ENCODE measurements at places on chromosomes 16 and 17.

- no peak for DNase-seq
Measured at GRCh38 chr17:61324950-61325349, 74.7 kb upstream of the TBX2 start.

GRCh38 chr17:9255833-9256232 lies 234.5 kb downstream of the NTN1 start:
- DNase-seq: no peak

GRCh38 chr17:13947499-13947898 lies 121.8 kb upstream of the COX10 start:
- DNase-seq: no peak

DNA sequence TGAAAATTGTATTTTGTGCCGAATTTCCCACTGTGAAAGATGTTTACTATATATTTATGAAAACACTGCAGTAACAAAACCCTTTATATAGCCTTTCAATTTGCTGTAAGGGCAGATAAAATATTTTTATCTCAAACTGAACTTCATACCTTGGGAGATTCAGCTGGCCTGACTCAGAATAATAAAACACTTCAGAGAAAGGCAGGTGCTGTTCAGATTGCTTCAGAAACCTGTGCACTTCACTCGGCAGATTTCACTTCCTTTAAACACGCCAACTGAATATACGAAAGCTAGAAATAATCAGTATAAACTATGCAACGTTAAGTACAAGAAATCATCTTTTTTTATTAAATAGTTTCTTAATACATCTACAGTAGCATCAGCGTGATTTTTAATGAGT lies 839.1 kb upstream of the RBFOX1 start:
- DNase-seq: no peak

- no peak for DNase-seq
Measured at GRCh38 chr17:19332371-19333131, 30.0 kb downstream of the B9D1 start.

GRCh38 chr17:21125862-21126261 lies 902 bp upstream of the DHRS7B start:
- no peak for DNase-seq

- DNase-seq: no peak
Measured at GRCh38 chr16:47475786-47476185, 14.7 kb downstream of the PHKB start.

- no peak for DNase-seq
Measured at GRCh38 chr17:4978726-4979125, 8.7 kb downstream of the CAMTA2 start.

- no peak for DNase-seq
Measured at GRCh38 chr17:3879186-3879585, 13.7 kb downstream of the CAMKK1 start.

DNA sequence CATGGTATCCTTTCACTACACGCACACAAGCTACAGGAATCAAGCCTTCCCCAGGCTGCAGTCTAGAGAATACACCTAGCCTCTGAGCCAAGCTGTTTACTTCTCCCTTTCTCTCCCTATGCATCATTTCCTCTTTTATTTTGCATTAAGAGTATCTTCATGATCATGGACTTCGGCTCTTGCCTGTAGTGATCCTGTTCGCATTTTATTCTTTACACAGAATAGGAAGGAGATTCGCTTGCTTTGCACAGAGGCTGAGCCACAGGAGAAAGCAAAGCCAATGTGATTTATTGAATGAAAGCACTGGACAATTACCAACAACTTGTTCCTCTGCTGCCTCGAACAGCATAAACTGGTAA lies 172.7 kb downstream of the ANKFN1 start:
- no peak for DNase-seq

GRCh38 chr16:68155425-68155824 lies 70.3 kb downstream of the NFATC3 start:
- no peak for DNase-seq

DNA sequence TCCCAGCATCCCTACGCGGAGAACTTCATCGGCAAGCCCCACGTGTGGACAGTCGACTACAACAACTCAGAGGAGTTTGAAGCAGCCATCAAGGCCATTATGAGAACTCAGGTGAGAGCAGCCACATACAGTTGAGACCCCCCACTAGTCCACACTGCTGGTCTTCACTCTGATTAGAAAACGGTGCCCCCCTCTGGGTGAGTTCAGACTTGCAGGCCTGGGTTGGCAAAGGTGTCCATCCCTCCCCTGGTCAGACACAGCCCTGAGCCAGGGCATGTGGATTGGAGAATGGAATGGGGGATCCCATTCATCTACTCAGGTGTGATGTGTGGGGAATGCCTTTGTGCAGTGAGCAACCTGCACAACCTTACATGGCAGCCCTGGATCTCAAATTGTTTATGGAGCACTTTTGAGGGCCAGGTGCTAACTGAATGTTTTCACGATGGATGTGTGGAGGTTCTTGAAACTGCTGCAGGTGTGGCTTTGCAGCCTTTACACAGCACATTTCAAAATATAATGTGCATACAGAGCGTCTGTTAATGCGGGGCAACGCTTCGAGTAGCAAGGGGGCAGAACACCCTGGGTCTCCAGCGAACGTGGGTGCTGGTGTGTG lies 72.6 kb downstream of the MGAT5B start:
- no peak for DNase-seq

DNA sequence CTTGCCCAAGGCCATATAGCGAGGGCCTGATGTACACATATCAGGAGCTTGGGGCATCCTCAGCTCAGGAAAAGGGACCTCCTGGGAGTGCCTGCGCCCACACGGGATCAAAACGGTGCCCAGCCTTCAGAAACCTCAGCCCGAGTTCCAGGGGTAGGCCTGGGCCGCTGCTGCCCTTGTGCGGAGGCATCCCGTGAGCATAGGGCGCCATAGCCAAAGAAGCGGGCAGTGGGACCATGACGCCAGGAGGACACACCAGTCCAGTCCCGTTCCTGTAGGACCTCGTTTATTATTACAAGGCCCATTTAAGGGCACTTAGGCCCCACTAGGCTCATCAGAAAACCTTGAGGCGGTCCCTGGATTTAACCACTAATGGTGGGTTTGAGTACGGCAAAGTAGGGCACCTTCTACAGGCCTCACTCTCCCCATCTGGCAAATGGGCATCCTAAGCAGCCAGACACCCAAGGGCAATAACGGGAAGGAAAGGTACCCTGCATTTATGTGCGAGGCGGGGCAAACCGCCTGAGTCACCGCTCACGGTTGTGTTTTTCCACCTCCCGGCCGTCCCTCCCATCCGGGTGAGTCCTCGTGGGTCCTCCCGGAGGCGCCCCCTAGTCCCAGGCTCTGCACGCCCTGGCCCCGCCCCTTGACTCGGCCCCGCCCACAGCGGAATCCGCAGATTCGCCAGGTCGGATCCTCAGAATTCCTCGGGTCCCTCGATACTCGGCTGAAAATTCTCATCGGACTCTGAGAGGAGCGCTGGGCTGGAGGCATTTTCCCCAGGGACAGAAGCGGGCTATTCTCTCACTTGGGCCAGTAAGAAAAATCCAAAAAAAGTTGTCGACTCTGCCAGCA lies 726 bp upstream of the SETD1A start:
- no peak for DNase-seq

GRCh38 chr16:48619547-48619946 lies 9.6 kb upstream of the N4BP1 start:
- DNase-seq: no peak

- no peak for DNase-seq
Measured at GRCh38 chr16:23871924-23872323, 36.1 kb downstream of the PRKCB start.

GRCh38 chr16:24114876-24115275 lies 141.3 kb upstream of the CACNG3 start:
- no peak for DNase-seq

DNA sequence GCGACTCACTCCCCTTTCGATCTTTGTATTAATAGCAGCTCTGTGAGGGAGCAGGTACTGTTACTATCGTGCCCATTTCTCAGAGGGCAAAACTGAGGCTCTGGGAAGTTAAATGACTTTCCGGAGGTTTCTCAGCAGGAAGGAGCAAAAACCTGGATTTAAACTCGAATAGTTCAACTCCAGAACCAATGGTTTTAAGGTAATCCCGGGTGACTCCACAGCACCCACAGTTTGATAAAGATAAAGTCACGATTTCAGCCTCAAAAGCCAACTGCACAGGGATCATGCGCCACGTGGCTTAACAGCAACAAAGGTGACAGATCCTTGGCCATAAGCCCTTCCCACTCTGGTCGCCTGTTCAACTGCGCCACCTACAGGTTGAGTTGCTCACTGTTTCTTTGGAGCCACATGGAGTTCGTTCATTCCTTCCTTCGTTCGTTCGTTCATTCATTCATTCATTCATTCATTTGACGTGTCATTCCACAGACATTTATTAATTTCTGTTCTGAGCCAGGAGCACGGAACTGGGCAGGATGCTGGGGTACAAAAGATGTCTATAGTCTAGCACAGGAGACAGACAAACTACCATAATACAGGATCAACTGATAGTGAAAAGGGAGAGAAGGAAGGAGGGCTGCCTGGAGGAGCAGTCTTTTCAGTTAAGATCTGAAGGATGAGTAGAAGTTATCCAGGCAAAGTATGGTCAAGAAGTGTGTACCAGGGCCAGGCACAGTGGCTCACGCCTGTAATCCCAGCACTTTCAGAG lies 134.8 kb downstream of the HS3ST2 start:
- DNase-seq: no peak

- no peak for DNase-seq
Measured at GRCh38 chr16:759110-759910, 1.2 kb upstream of the MSLN start.
